ENCODE measurements at places on chromosomes 11 and 22.
A peak's percentile ranks its signal among the peaks of the same experiment; 100 is the strongest.

DNA sequence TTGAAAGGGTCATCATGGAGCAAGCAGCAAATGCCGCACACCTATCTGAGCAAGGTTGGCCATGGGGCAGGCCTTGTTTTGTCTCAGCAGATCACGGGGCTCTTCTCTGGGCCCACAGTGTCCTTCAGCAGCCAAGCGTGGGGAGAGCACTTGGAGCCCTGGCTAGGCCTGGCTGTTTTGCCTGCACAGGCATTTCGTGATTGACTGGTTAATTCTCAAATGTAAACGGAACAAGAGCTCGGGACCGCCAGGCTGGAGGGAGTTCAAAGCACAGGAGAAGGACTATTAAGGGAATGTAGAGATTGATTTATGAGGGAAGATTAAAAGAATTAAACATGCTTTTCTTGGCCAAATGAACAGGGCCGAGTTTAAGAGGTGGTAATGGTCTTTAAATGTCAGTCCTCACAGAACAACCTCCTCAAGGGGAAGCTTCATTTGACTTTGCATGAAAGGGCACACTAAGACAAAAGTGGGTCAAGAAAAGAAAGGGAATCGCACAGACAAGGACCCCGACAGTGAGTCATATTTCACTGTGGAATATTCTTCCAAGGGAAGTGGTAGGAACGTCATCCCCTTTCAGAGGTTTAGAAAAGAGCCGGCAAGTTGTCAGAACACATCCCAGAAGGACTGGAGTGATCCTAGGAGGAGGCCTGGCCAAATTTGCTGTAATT lies 20.7 kb downstream of the SPON1 start:
- DNase-seq, result no peak

GRCh38 chr11:86374586-86374985 lies at the start of gene CCDC81:
Gene CCDC81, plus strand, starts transcription at chr11:86374887. Its CDS starts 277 bp downstream, at chr11:86375164.
- DNase-seq, result peak; percentile 67

DNA sequence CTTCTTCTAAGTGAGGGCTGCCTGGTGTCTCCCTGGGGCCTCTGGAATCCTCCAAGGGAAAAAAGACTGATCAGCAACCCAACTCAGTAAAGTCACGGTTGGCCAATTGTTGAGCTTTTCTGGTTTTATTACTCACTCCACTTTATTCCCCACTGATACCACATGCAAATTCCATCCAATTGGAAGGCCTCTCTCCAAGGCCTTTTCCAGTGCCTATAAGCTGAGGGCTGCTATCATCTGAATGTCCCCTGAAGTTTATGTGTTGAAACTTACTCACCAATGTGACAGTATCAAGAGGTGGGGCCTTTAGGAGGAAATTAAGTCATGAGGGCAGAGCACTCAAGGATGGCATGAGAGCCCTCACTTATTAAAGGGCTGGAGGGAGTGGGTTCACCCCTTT lies 463.3 kb downstream of the BUD13 start:
- DNase-seq, result no peak

DNA sequence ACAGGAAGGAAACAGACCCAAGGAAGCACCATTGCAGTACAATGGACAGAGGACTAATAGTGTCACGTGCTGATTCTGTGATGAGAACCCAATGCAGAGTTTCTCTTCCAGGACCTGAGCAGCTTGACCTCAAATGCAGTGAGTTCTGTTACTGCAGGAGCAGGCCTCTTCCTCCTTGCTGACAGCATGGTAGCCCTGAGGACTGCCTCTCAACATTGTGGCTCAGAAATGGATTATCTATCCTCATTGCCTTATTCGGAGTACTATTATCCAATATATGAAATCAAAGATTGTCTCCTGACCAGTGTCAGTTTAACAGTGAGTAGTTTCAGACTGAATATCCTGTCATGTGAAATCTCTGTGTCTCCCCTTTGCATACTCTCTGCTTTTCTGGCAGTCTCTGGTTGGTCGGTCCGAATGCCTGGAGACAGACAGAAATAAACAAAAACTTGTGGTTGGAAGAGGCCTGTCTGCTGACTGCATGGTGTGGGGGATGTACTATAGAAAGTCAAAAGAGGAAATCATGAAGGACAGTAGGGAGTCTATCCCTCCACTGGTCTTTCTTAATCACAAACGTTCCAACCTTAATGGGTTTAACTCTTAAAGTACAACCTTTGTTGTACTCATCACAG lies 6.9 kb upstream of the MS4A14 start:
- no peak for DNase-seq

- no peak for DNase-seq
Observed at GRCh38 chr11:72102631-72102945, 509 bp downstream of the LAMTOR1 start.

- no peak for DNase-seq
Observed at GRCh38 chr22:41846268-41846987, 13.5 kb downstream of the SREBF2 start.

DNA sequence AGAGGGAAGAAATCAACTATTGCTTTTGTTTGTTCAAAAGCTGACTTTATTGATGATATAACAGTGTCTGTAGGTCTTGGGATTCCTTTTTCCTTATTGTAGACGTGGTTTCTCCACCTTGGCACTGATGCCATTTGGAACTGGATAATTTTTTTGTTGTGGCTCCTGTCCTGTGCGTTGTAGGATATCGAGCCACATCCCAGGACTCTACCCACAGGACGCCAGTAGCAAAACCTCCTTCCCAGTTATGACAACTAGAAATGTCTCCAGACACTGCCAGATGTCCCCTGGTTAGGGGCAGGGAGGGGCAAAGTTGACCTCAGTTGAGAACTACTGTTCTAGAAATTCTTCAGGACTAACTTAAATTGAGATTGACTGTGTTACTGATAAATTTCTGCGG lies 45.8 kb downstream of the ZNRF3 start:
- no peak for DNase-seq

GRCh38 chr11:30991376-30991775 lies 378.2 kb downstream of the DCDC1 start:
- DNase-seq, result no peak

DNA sequence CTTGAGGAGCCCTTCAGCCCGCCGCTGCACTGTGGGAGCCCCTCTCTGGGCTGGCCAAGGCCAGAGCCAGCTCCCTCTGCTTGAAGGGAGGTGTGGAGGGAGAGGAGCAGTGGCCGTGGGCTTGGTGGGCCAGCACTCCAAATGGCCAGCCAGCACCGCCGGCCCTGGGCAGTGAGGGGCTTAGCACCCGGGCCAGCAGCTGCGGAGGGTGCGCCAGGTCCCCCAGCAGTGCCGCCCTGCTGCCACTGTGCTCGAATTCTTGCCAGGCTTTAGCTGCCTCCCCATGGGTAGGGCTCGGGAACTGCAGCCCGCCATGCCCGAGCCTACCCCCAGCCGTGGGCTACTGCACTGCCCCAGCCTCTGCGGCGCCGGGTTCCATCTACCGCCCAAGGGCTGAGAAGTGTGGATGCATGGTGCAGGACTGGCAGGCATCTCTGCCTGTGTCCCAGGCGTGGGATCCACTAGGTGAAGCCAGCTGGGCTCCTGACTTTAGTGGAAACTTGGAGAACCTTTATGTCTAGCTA lies 82.7 kb downstream of the KCNA4 start:
- no peak for DNase-seq

DNA sequence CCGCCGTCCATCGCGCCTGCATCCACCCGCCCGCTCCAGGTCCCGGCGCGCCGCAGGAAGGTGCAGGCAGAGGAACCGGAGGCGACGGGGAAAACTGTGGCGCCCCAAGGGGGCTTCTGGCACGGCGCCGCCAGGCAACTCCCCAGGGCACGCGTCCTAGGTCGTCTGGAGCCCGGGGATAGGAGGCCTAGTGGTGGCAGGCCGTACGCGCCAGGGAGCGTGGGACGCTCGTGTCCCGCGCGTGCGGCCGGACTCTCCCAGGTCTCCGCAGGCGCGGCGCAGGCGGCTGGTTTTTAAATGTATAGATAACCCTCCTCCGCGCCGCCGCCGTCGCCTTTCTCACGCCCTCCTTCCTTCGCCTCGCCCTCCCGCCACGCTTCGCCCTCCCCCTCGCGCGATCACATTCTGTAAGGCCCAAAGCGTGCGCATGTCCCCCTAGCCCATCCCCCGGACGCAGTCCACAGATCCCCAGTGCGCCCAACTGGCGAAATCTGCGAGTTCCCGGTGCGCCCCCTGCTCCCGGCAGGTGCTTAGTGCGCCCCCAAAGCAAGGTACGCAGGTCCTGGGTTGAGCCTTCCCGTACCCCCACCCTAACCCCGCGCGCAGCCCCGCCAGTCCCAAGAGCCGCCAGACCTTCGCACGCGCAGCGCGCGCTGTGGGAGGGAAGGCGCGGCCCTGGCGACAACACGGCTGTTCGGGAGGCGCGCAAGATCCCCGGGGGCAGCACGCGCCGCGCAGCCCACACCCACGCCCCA lies at the start of gene ASCL2:
Gene ASCL2, minus strand, starts transcription at position 267 of the 755 bp plus-strand sequence. Its CDS starts 256 bp downstream, at position 11.
- no peak for DNase-seq

GRCh38 chr11:8794126-8794525 lies 111.5 kb downstream of the RPL27A start:
- no peak for DNase-seq

DNA sequence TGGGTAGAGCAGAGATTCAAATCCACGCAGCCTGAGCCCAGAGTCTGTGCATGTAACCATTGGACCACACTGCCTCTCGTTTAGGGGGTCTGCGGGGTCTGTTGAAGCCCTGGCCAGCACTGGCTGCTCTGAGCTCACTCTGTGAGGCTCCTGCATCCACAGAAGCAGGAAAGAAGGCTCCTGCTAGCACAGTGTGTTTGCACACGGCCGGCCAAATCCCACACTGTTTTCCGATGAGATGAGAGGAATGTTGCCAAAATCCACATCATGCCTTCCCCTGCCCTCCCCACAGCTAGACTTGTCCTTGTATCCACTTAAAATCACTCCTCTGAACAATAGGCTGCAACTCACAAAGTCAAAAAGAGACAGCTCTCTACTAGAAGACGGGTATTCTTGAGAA lies 10.6 kb upstream of the SLC22A12 start:
- no peak for DNase-seq

GRCh38 chr22:20423906-20424551 lies 13.6 kb downstream of the SCARF2 start:
- peak; percentile 48 for DNase-seq

- DNase-seq, result no peak
Observed at GRCh38 chr11:123525097-123525496, 95.0 kb downstream of the GRAMD1B start.

DNA sequence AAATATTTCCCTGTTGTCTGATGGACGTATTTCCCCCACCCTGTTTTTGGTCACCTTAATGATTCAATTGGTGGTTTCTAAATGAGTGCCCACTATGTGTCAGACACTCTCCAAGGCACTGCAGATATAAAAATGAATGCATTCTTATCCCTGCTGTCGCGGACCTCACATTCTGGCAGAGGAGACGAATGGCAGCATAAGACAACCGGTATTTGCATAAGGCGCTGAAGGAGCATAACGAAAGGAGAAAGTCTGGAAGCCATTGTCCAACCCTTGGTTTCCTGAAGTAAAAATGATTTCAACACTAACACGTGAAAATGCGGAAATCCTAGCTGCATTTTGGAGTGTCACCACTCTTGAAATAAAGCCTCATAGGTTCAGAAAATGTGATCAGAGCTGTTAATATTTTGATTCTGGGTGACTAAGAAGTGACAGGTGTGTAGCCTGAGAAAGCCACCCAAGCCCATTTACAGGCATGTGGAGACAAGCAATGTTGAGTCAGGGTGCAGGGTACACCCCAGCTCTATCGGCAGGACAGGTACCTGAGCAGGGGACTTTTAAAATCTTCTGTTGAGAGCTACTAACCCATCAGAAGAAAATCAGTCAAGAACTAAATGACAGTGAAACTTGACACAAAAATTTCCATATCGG lies 10.1 kb upstream of the GAB2 start:
- DNase-seq, result no peak

All from glutamatergic neuron (in vitro differentiated cells).